ENCODE measurements at places on chromosomes 5 and 9. TPM values are rescaled to one million over a fixed set of nuclear protein-coding genes. Genes with fewer than 3 reads are reported as not detected.

DNA sequence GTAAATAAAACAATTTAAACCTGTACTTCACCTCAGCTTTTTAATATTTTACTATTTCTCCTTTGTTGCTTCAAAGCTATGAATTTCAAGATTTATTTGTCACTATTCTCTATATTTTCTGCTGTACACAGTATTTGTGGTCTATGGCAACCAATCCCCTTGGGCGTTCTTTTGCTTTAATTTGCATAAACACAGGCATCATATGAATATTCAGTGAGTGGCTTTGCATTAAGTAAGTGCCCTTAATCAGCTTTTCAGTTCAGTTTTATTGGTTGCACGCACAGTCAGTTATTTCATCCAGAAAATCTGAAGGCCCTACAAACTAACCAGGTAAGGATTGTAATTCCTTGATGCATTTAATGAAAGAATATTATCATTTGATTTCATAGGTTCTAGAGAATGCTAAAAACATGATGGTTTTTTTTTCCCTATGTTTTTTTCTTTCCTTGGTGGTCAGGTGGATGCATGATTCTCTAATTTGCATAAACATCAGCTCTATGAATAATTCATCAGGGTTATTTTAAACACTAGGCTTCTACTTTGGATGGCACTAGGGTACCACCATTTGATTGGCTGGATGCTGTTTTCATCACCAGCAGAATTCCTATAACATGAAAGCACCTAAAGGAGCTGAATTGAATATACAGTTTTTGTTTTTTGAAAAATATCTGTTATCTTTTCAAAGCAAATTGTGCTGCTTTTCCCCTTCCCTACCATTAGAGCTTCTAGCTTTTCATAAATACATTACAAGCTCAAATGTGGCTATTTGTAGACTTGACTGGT, 249.2 kb upstream of the CCNH start:
- DNase-seq = no peak

DNA sequence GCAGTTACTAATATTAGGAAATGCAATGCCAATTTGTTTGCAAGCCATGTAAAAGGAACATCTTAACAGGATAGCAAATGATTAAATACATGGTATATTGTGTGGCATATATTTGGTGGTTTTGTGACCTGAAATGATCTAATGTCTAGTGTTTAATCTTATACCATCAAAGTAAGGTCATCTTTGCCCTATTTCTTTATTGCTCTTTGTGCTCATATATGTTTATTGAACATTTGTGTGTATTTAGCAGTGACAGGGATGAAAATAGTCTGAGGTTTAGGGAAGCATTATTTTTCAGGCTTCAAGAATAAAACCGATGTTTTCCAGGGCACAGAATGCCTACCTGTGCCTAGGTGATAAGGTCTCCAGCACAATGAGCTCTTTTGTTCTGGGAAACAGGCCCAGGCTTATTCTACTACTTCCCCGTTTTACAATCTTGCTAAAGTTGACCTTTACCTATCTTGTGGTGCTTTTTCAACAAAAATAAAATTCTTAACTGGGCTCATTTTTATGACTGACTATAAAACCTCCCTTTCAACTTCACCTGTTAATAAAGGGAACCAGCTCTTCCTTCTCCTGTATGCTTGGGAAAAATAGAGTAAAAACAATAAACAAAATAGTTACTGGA, 105.6 kb upstream of the ANKH start:
- no peak for DNase-seq

- no peak for DNase-seq
Observed at GRCh38 chr5:170339780-170340167, 42.2 kb upstream of the LCP2 start.

DNA sequence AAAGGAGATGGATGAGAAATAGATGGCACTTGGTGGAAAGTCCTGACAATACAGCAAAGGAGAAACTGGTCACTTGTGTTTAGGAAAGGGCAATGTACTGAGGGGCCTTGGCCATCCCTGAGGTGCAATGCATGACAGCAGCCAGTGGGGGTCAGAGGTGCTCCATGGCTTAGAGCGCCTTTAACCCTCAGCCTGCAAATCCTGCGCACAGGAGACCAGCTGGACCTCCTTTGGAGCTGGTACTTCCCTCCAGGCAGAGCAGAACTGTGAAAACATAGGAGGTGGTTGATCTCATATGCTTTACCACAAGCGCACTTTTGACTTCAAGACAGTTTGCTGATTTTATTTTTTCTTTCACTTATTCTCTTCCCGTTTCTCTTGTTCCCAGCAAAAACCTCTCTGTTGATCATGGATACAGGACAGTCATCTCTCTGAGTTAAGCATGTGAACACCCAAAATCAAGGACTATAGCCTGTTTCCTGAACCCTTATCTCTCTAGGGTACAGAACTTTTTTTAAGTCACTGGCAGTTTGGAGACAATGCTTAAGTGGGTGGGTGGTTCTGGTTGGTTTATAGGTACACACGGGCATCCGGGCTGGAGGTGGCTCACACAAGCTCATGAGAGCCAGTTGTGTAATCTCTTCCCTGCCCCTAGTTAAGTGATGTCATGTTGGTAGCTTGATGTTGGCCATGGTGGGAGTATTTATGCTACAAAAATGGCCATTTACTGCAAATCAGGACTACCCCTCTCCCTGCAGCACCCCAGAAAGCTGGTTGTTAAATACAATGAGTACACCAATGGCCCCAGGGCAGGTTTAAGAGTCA, 37.6 kb upstream of the ANKRD55 start:
- peak; percentile 66 for DNase-seq

GRCh38 chr9:13614060-13614459, 334.6 kb upstream of the MPDZ start:
- no peak for DNase-seq

- no peak for DNase-seq
Observed at GRCh38 chr5:145941096-145941447, 4.7 kb downstream of the SH3RF2 start.

DNA sequence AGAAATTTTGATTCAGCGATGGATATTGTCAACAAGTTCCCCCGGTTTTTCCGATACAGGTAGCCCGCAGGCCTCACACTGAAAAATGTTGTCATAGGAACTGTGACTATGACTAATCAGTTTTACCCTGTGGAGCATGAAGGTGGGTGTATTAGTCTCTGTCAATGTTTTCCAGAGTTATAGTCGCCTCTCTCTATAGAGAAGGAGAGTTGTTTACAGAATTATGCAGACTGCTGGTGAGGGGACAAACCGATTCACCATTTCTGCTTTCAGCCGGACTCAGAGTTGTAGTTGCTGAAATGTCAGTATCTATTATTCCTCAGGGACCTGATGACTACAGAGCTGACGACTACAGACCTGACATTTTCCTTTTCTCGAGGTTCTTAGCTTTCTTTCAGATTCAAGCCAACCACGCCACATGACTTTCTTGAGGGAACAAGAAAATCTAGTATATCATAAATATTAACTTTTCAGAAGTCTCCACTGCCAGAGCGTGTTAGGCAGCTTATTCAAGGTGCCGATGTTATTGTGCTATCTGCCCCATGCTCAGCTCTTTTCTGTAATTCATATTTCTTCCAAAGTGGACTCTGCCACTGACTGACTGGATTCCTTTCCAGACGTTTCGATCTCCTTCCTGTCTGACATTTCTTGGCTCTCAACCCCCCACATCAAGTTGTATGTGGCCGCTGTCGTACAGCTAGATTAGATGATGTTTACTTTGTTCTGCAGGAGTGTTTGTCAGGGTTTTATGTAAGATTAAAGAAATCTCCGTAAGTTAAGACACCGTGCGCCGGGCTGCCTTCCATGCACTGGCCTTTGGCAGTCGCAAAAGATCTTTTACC, 178.1 kb downstream of the FGF1 start:
- DNase-seq = no peak

GRCh38 chr9:135297456-135298075, 182.0 kb upstream of the PPP1R26 start:
- no peak for DNase-seq

DNA sequence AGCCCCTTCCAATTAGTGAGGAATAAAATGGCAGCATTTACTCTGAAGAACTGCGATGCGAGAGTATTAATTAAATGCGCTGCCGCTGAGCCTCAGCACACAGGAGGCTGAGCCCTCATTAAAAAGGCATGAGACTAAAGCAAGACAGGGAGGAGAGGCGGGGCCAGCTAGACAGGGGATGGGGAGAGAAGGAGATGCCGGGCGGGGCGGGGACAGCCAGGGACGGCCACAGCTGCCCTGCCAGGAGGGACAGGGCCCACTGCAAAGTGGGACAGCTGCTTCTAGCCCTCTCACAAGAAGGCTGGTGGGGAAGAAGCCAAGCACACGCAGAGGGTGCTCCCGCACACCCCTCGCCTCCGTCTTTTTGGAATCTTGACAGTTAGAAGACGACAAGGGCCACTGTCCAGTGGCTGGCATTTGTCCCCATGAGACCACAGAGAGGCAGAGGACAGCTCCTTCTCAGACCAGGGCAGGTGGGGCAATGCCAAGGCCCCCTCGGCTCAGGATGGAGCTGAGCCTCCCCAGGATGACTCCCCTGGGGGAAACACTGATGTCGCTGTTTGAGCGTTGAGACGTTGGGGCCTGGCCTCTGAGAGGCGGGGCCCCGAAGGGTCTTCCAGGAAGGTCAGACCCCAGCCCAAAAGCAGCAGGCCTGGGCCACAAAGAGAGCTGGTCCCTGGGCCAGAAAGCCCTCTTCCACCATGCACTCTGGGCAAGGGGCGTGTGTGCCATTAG, 26.9 kb downstream of the ADAMTS2 start:
- DNase-seq = no peak

DNA sequence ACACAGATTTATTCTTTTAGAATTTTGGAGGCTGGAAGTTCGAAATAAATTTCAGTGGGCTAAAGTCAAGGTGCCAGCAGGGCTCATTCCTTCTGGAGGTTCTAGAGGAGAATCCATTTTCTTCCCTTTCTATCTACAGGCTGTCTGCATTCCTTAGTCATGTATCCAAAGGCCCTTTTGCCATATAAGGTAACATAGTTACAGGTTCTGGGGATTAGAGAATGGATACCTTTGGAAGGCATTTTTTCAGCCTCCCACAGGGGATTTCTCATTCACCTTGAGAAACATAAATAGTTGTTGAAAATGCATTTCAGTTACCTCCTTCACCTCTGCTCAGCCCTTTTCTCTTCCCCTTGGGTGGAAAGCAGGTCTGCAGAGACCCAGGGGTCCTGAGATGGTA, 280.0 kb upstream of the MAP3K1 start:
- DNase-seq = no peak

- DNase-seq = no peak
Observed at GRCh38 chr5:75616971-75617621, 5.8 kb downstream of the ANKDD1B start.

GRCh38 chr5:168064933-168065622, 226.4 kb upstream of the WWC1 start:
- no peak for DNase-seq

- DNase-seq = no peak
Observed at GRCh38 chr9:95218773-95219172, 98.7 kb downstream of the FANCC start.

Gene CATSPER3
- polyA plus RNA-seq = not detected

Gene HTR4
- polyA plus RNA-seq = not detected

Gene BRD9
- polyA plus RNA-seq = 16.2 TPM

Gene ANKRD34B
- not detected for polyA plus RNA-seq

All from naive B cell (primary cell).